ENCODE measurements at places on chromosomes 6 and 20. TPM values are rescaled to one million over a fixed set of nuclear protein-coding genes. Genes with fewer than 3 reads are reported as not detected.

ACAT2 gene
- polyA plus RNA-seq: 90.7 TPM

ZNF831 gene
- polyA plus RNA-seq: not detected

TMX4 gene
- polyA plus RNA-seq: 55.2 TPM

DOK5 gene
- 9.8 TPM for polyA plus RNA-seq

GNAS-AS1 gene
- polyA plus RNA-seq: 0.97 TPM

UST gene
- 7.0 TPM for polyA plus RNA-seq

OPRL1 gene
- 0.50 TPM for polyA plus RNA-seq

LPA gene
- polyA plus RNA-seq: 0.51 TPM

HSPA12B gene
- 2.9 TPM for polyA plus RNA-seq

LRRC1 gene
- polyA plus RNA-seq: 70.6 TPM

BNIP5 gene
- polyA plus RNA-seq: 29.2 TPM
